ENCODE measurements at places on chromosomes 2 and 18. TPM values are rescaled to one million over a fixed set of nuclear protein-coding genes. Genes with fewer than 3 reads are reported as not detected.

DNA sequence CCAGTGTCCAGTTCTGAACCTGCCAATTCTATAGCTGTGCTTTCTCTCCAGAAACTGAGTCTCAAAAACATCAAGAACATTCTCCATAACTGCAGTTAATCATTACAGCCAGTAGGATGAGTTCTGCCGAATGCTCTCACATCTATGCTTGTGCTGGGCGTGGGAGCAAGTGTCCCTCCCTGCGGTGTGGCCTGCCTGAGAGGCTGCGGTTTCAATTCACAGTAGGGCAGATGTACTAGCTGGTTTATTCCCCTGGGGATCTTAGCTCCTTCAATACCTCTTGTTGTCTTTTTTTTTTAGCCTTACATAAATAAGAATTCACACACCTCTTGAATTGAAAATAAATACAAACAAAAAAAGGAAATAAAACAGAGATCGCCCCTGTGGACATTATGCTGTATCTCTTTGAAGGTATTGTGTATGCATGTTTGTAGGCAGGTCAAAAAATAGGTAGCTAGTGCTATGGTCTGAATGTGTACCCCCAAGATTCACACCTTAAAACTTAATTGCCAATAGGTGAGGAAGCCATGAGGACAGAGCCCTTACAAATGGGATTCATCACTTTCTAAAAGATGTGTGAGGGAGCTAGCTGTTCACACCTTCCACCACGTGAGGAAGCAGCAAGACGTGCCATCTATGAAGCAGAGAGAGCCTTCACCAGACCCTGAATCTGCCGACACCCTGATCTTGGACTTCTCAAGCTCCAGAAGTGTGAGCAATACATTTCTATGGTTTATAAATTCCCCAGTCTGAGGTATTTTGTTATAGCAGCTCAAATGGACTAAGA, 74.3 kb downstream of the BCL2L11 start:
- DNase-seq, result no peak

GRCh38 chr18:5890331-5891183, 4.8 kb downstream of the TMEM200C start:
- no peak for DNase-seq

- DNase-seq, result no peak
These were observed 247.4 kb downstream of the MYO3B start for GRCh38 chr2:170425281-170425751.

DNA sequence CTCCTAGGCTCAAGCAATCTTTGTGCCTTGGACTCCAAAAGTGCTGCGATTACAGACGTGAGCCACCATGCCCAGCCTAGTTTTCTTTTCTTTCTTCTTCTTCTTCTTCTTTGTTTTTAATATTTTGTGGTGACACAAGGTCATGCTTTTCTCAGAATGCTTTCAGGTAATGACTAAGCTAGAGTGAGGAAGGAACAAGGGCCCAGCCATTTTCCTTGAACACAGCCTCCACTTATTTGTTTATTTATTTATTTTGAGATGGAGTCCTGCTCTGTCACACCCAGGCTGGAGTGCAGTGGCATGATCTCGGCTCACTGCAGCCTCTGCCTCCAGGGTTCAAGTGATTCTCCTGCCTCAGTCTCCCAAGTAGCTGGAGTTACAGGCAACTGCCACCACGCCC, 74.3 kb upstream of the ST3GAL5 start:
- DNase-seq, result no peak

- peak; percentile 23 for DNase-seq
These were observed 388.0 kb upstream of the SYT4 start for GRCh38 chr18:43665105-43665788.

DNA sequence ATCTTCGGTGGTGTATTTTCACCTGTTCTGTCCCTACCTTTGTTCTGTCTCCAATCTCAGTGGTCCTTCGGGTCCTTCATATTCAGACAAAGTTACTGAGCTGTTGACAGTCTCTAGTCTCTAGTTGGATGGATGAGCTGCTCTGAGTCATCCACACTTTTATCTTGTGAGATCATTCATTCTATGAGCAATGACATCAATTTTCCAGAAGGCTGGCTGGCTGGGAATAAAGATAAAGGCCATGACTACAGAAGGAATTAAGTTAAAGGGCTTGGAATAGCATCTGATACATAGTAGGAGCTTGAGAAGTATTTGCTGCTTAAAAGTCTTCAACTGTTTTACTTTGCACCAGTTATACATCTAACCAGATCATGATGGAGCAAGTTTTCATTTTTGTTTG, 43.1 kb upstream of the SLC39A10 start:
- DNase-seq, result peak; percentile 40

- DNase-seq, result peak; percentile 98
These were observed 32.0 kb upstream of the CAB39 start for GRCh38 chr2:230680463-230681170.

DNA sequence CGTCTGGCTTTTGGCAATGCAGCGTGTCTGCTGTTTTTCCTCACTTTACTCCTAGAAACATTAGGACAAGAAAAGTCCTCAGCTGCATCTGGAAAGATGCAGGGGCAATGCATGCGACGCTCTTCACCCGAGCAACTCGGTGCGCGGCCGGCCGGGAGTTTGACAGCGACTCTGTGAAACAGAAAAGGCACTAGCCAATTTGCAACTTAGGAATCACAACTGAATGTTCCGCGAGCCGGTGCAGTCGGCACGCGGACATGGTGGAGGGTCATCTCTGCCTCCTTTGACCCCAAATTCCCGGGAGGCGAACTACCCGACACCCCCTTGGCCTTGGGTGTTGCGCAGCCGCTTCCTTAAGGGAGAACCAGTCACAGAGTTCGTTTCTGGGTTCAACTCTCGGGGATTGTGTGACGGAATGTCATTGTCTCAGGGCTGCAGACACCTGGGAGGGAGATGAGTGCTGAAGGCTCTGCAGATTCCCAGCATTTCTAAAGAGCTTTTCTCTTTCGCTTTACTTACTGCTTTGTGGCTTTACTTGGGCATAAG, 9.8 kb downstream of the NR4A2 start:
- DNase-seq, result no peak

DNA sequence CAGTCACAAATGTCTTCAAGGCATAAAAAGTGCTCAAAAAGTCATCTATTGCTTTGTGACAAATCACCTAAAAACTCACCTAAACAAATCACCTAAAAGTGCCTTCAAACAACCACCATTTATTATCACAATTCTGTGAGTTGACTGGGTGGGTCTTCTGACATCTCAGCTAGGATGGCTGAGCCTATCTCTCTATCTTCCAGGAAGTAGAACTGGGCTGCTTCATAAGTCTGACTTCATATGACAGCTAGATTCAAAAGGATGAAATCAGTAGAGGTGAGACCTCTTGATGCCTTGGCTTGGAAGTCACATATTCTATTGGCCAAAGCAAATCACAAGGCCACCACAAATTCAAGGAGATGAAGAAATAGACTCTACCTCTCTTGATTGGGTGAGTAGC, 199.2 kb upstream of the SLC39A10 start:
- DNase-seq, result no peak

GRCh38 chr2:209986415-209986814, 16.0 kb upstream of the RPE start:
- DNase-seq, result no peak

DNA sequence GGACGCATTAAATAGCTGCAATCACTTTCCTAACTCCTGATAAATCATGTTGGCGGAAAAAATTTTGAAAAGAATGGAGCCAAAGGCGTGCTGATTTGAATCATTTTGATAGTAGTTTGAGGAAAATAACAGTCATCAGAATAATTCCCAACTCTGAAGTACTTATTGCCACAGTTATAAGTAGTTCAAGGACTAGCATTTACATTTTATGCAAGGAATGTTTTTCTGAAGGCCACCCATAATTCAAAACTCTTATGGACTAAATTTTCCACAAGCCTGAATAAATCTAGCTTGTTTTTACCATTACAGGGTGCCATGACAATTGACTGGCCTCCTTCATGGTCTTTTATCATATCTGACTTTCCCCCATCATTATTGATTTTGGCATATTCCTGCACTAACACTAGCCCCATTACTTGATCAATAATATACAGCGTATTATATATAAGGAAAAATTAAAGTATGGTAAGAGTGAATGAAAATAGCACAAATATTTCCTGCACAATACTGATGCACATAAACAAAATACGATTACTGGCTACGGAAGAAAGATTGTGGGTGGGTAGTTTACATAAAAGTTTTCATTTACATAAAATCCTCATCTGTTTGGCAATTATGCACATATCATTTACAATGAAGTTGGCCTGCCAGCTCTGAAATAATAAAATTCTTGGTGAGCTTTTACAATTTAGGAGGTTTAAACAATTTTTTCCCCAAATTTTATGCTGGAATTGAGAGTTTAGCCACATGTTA, 334.6 kb downstream of the ARL6IP6 start:
- DNase-seq, result no peak

GRCh38 chr2:235049069-235049468, 97.3 kb downstream of the SH3BP4 start:
- no peak for DNase-seq

- DNase-seq, result no peak
These were observed 94.2 kb upstream of the CDH20 start for GRCh38 chr18:61239051-61239450.

GRCh38 chr2:150274108-150274507, 213.4 kb downstream of the RND3 start:
- peak; percentile 54 for DNase-seq

DNA sequence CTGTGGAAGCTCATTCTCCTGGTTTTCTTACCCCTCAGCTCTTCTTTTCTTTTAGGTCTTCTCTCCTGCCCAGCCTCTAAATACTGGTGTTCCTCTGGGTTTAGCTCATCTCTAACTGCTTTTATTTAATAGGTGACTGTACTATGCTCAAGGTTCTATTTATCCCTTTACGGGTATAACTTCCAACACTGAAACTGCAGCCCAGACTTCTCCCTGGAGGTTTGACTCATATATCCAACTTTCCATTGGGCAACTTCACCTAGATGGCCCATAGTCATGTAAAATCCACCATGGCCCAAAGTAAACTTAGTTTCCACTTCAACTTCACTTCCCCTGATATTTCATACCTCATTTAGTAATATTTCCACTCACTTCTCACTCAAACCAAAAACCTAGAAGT, 273.1 kb downstream of the PLCL1 start:
- no peak for DNase-seq

GRCh38 chr2:168699844-168700417, 102.5 kb upstream of the NOSTRIN start:
- DNase-seq, result no peak

- DNase-seq, result no peak
These were observed 451.4 kb downstream of the PID1 start for GRCh38 chr2:228819701-228820100.

- no peak for DNase-seq
These were observed 21.6 kb upstream of the SPATA3 start for GRCh38 chr2:230974096-230974913.

- DNase-seq, result no peak
These were observed 29.8 kb downstream of the GPR39 start for GRCh38 chr2:132446444-132446843.

DNA sequence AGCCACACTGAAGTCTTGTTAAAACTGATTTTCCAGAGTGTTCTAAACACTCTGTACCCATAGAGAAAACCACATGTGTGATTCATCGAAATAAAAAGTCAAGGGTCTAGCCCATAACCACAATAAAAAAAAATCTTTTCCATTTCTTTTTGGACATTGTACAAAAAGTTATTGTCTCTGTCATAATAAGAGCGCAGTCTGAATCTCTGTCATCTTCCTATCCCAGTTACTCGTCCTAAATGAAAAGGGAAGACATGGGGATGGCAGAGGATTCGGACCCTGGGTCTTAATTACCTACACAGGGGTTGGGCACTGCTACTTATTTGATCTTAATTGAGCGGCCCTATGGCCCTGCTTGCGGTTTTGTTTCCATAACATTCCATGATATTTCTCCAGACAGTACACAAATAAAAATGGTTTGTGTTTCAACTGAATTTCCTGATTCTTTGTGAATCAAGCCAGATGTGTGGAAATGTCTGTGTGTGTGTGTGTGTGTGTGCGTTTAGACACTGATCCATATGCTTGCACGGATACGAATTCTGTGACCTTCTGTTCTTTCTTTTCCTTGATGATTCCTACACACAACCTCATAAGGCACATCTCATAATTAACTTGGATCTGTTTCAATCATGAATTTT, 133.4 kb upstream of the SPATS2L start:
- no peak for DNase-seq

- DNase-seq, result no peak
These were observed 43.9 kb upstream of the RAB11FIP5 start for GRCh38 chr2:73156539-73157124.

DNA sequence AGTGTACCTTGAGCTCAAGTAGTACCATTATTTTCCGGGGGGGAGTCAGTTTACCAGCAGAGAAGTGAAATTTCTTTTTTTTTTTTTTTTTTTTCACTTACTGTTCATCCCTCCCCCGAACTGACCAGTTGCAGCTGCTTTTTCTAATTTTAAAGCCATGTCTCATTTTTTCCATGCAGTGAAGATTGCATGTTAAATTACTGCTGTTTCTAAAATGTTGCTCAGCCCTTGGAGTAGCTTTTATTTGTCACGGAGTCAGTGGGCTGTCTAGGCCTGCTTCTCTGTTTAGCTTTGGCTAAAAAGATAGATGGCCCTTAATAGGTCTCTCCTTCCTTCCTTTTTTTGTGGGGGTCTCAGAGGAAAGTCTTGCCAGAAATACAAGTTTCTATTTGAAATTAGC, 70.2 kb downstream of the NGEF start:
- no peak for DNase-seq

GRCh38 chr2:46171411-46171953, 125.7 kb upstream of the EPAS1 start:
- DNase-seq, result peak; percentile 85

DNA sequence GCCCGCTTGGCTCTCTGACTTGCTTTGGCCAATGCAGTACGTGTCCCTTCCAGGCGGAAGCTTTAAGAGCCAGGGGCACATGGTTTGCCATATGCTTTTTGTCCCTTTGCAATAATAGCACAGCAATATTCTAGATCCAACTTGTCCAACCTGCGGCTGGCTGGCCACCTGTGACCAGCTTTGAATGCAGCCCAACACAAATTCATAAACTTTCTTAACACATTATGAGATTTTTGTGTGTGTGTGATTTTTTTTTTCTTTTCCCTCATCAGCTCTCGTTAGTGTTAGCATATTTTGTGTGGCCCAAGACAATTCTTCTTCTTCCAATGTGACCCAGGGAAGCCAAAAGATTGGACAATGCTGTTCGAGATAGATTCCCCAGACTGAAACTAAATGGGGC, 119.3 kb upstream of the SIX3 start:
- DNase-seq, result no peak

REG3G gene
- not detected for polyA plus RNA-seq

EPG5 gene
- polyA plus RNA-seq, result 17.8 TPM

FNDC4 gene
- 9.9 TPM for polyA plus RNA-seq

BMPR2 gene
- polyA plus RNA-seq, result 37.9 TPM

KLHL41 gene
- polyA plus RNA-seq, result 0.08 TPM

PDE1A gene
- polyA plus RNA-seq, result 0.07 TPM

ALPG gene
- not detected for polyA plus RNA-seq

SERPINB3 gene
- 3.8 TPM for polyA plus RNA-seq

CACNB4 gene
- 0.82 TPM for polyA plus RNA-seq

C1QL2 gene
- not detected for polyA plus RNA-seq

SLC30A3 gene
- polyA plus RNA-seq, result not detected

CDKL4 gene
- not detected for polyA plus RNA-seq

KLHL14 gene
- not detected for polyA plus RNA-seq
